ENCODE measurements at places on chromosomes 4 and X. TPM values are rescaled to one million over a fixed set of nuclear protein-coding genes. Genes with fewer than 3 reads are reported as not detected.

GRCh38 chr4:86243750-86244149 lies 116.1 kb downstream of the MAPK10 start:
- no peak for DNase-seq

DNA sequence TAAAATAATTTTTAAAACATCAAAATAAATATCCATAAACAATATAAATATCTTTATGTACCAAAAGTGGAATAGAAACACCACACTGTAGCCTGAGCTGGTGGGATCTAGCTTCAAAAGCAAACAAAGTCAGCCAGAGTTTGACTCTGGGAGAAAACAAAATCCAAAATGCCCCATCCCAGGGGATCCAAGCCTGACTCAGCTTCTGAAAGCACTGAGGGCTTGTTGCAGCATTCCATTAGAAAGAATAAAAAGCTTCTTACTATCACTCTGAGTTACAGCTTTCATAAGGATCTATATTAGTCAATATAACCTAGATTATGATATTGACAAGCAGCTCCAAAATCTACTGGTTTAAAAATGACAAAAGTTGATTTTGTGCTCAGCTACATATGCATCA lies 149.7 kb upstream of the ANKRD50 start:
- DNase-seq = no peak

DNA sequence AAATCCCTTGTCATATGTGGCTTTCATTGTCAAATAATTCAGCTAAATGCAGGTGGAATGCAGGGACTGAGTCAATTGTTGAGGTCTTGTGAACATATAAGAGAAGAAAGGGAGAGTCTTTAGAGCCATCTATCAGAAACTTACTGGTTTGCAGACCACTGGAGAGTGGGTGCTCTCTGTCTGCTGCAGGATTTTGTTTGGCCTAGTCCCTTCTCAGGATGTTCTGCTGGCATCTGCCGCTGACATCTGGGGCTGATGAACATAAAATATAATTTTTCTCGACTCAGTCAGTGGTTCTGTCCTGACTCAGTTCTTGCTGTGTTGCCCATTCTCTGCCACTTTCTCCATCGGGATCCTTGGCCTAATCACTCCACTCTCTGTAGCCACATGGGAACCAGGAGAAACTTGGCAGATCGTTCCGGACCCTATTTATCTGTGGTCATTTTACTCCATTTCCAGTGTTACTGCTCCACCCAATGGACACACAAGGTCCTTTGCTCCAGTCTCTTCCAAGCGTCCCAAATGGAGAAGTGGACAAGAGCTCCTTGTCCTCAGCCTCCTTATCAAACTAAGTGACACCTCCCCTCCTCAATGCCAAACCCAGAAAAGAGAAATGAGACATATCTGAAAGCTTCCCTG lies 436.2 kb downstream of the FAT4 start:
- no peak for DNase-seq

DNA sequence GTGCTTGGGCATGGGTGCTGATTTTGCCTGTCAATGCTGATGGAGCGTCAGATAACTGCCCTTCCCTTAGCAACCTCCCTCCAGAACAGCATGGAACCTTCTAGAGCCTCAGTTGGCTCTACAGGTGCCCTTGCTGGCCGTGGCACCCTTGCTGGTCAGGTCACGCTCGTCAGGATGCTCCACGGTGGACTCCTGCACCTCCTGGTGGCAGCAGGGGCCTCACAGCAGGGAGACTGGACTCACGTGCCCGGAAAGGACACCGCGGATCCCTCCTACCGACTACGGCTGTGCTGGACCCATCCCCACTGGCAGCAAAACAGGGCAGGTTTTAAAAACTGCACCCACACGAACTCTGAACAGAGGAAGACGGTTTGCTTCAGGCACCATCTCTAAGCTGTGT lies 82.1 kb upstream of the AFAP1 start:
- DNase-seq = no peak

DNA sequence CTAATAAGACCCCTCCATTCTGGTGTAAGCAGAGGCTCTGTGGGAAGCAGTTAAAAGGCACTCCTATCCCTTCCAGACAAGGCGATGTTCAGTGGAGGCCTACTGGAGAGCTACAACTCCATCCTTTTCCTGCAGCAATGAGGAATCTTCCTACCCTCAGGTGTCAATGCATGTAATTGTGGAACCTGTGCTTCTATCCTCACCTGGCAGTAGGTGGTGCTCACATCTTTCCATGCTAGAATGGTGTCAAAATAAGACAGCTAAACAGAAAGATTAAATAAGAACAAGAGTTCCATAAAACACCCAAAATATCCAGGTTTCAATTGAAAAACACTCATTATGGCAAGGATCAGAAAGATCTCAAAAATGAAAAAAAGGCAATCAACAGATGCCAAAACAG lies 224.6 kb downstream of the IL15 start:
- no peak for DNase-seq

- no peak for DNase-seq
These were observed 21.4 kb downstream of the PTPN13 start for GRCh38 chr4:86615501-86615900.

GRCh38 chr4:89759426-89759825 lies 77.5 kb downstream of the SNCA start:
- DNase-seq = no peak

GRCh38 chr4:7902101-7902553 lies 37.5 kb downstream of the AFAP1 start:
- DNase-seq = no peak

DNA sequence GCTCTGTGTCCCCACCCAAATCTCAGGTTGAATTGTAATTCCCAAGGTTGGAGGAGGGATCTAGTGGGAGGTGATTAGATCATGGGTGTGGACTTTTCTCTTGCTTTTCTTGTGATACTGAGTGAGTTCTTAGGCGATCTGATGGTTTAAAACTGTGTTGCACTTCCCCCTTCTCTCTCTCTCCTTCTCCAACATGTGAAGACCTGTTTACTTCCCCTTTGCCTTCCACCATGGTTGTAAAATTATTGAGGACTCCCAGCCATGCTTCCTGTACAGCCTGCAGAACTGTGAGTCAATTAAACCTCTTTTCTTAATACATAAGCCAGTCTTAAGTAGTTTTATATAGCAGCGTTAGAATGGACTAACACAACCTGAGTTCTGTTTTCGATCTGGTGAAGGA lies 738.2 kb downstream of the ARAP2 start:
- no peak for DNase-seq

DNA sequence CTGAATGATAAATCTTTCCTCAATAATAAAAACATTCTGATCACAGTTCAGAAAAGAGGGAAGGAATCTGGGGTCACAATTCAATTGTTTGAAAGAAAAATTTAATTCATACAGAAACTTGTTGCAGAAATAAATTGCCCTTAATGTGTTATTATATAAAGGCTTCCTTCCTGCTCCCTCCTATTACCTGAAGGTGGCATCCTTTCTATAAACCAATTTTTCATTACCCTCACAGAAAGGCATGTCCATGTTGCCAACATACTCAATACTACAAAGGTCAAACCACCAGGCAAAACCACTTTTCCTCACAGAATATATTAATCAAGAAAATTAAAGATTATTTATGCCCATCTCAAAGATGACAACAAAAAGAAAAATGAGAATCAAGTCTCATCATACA lies 194.3 kb upstream of the CT83 start:
- no peak for DNase-seq

DNA sequence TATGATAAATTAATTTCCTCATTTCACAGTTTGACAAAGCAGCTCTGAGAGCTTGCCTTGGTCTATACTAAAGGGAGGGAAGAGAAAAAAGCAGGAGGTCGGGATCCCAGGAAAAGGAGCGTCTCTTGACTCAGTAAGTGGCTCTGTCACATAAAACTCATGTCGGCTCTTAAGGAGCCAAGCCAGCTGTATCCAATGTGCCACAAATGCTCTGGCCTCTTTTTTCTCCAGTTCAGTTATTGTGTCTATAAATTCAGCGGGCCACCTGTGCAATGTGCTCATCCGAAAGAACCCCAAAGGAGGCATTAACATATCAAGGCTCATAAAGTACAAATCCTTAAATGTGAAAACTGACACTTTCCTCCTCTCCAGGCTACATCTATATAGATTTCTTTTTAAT lies 337.7 kb upstream of the FAM241A start:
- no peak for DNase-seq

- DNase-seq = no peak
These were observed 52.1 kb upstream of the CAPN6 start for GRCh38 chrX:111322231-111322855.

DNA sequence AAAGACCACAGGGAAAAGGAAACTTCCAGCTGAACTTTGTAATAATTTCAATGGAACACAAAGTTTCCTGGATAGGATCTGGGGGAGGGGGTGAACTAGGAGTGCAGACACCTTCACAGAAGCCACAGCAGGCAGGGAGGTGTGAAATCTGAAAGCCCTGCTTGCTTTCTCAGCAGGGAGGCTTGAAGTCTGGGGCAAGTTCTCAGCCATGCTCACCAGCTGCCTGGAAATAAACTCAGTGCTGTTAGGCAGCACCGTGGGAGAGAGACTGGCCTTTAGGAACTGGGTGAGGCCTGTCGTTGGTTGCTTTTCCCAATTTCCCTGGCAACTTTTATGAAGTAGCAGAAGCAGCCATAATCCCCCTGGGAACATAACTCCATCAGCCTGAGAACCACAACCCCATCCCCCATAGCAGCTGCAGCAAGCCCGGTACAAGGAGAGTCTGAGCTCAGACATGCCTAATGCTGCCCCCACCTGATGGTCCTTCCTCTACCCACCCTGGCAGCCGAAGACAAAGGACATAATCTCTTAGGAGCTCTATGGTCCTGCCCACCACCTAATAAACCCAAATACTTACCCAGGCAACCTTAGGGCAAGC lies 39.2 kb upstream of the NMU start:
- no peak for DNase-seq

DNA sequence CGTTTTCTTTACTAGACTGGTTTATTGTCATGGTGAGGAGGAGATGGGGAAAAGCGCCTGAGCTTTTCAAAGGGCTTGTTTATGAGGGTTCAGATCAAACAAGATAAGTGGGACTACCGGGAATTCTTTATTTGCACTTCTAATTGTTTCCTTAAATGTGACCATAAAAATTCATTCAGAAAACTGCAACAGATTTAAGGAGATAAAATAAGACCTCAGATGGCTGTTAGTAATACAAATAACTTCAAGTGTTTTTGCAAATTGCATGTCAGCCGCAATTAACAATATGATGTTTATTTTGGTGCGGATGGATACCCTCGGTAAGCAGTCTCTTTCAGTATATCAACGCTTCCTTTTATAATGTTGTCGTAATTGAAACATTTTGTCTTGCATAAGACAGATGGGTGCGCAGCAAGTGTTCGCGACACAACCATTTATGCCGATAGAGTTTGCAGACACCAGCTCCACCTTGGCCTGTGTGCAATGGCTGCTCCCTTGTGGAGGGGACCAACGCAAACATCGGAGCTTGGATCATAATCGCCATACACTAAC lies 151.0 kb downstream of the C4orf33 start:
- DNase-seq = no peak

- no peak for DNase-seq
These were observed 314.5 kb downstream of the CAMK2D start for GRCh38 chr4:113447061-113447460.

- no peak for DNase-seq
These were observed 221.9 kb upstream of the MBNL3 start for GRCh38 chrX:132710656-132711155.

- no peak for DNase-seq
These were observed 103.8 kb downstream of the EFNB1 start for GRCh38 chrX:68932611-68933010.

GRCh38 chr4:169506903-169507302 lies 105.5 kb downstream of the NEK1 start:
- no peak for DNase-seq

- no peak for DNase-seq
These were observed 331.1 kb downstream of the GPAT3 start for GRCh38 chr4:83866834-83867621.

GRCh38 chrX:3345281-3346191 lies 916 bp downstream of the MXRA5 start:
- no peak for DNase-seq

- no peak for DNase-seq
These were observed 48.2 kb downstream of the TMEM156 start for GRCh38 chr4:38983787-38984598.

DNA sequence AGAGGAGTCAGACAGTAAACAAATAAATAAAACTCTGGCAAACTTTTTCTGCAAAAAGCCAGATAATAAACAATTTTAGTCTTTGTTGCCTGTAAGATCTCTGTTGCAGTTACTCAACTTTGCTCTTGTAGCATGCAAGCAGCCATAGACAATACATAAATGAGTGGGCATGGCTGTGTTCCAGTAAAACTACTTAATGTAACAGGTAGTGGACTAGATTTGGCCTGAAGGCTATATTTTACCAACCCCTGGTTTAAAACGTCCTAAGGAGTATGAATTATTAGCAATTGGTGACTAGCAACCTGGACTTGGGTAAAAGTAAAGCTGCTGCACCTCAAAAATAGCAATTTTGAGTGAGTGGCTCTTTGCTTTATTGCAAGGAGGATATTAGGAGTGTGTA lies 30.9 kb downstream of the SLAIN2 start:
- no peak for DNase-seq

DNA sequence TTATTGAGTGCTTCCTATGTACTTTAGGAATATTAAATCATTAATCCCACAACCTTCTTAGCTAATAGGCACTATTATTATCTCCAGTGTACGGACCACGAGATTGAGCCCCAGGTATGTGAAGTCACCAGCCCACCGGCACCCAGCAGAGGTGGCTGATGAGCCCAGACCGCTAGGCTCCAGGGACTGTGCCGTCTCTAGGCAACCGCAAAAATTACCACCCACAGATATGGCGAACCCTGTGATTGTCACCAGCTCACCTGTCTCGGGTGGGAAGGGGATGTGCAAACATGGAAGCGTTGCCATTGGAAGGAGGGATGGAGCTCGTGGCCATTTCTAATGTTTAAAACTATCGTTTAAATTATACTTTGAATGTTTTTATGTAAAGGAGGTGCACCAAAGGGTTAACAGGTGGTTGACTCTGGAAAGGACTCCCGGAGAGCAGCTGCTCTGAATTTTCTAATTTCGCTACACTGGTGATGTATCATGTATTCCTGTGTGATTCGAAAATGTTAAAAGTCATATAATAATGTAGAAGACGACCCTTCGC lies 21.0 kb upstream of the JAKMIP1 start:
- no peak for DNase-seq

- no peak for DNase-seq
These were observed 126.7 kb upstream of the VCX2 start for GRCh38 chrX:8297766-8298165.

Gene TRIM60
- not detected for total RNA-seq

Gene SPANXD
- total RNA-seq = not detected

Gene ZCCHC18
- 4.5 TPM for total RNA-seq

Gene GRID2
- not detected for total RNA-seq

Gene ITM2A
- not detected for total RNA-seq

Gene POU4F2
- total RNA-seq = not detected

Gene CXorf65
- 1.8 TPM for total RNA-seq

Gene ZNF827
- total RNA-seq = 42.9 TPM

Gene ASMTL
- total RNA-seq = 37.0 TPM

Gene GATA1
- total RNA-seq = not detected

Gene SPANXC
- total RNA-seq = not detected

Measured in OCI-LY7 (cell line).